ENCODE measurements at places on chromosomes 16 and 17. TPM values are rescaled to one million over a fixed set of nuclear protein-coding genes. Genes with fewer than 3 reads are reported as not detected.

- H3K27ac ChIP-seq: no peak overlapping the region
- H3K4me1 ChIP-seq: no peaks in the 10 kb centered on the region
- DNase-seq: no peak
- no peak overlapping the region for H3K4me3 ChIP-seq
These were observed 421.1 kb upstream of the C16orf82 start for GRCh38 chr16:26645614-26646013.

- H3K4me1 ChIP-seq: no peaks in the 10 kb centered on the region
- H3K36me3 ChIP-seq: no peaks in the 10 kb centered on the region
- no peak overlapping the region for H3K27ac ChIP-seq
- no peak overlapping the region for H3K4me3 ChIP-seq
These were observed 9.8 kb downstream of the ADAMTS18 start for GRCh38 chr16:77424871-77425604.

GRCh38 chr17:68937890-68938514, 17.2 kb downstream of the ABCA8 start:
- DNase-seq: no peak
- H3K4me3 ChIP-seq: no peak overlapping the region
- H3K27me3 ChIP-seq: no peaks in the 10 kb centered on the region
- H3K4me1 ChIP-seq: no peaks in the 10 kb centered on the region
- no peaks in the 10 kb centered on the region for H3K36me3 ChIP-seq

- DNase-seq: no peak
- no peak overlapping the region for H3K4me3 ChIP-seq
- peaks cover 24% of the 10 kb centered on the region for H3K36me3 ChIP-seq
- no peak overlapping the region for H3K27ac ChIP-seq
- no peaks in the 10 kb centered on the region for H3K27me3 ChIP-seq
- peaks cover 25% of the 10 kb centered on the region for H3K4me1 ChIP-seq
These were observed 2.0 kb downstream of the KCTD2 start for GRCh38 chr17:75049057-75049456.

DNA sequence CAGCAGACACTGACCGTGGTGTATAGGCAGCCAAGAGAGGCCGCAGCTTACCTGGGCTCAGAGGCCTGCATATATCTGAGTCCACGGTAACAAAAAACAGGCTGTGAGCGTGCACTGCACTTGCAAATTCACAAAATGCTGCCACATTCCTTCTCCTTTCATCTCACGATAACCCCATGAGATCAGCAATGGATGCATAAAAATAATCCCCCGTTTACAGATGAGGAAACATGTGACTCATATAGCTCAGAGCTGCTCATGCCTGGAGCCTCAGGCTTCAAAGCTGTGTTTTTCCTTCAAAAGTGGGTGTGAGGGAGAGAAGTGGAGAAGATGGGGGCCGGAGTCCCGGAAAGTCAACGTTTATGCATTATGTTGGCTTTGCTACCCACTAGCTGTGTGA, 118.3 kb upstream of the FOXF1 start:
- no peaks in the 10 kb centered on the region for H3K36me3 ChIP-seq
- no peak for DNase-seq
- peaks cover 20% of the 10 kb centered on the region for H3K4me1 ChIP-seq
- H3K27me3 ChIP-seq: peaks cover 6% of the 10 kb centered on the region

DNA sequence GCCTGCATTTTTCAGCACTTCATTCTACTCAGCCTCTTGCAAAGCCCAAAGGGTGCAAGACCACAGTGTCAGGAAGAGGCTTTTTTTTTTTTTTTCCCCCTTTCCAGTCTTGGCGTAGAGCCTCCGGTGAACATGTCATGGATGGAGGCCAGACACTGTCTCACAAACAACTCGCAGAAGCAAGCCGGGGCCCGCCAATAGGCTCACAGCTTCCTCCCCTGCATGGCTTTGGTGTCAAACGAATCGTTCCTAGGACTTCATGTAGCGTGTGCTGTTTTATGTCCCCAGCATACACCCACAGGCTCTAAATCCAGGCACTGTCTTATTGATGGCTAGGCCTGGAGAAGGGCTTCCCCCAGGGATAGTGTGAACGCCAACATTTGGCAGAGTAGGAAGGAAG, 457.7 kb upstream of the MAF start:
- H3K27ac ChIP-seq: no peak overlapping the region
- H3K36me3 ChIP-seq: no peaks in the 10 kb centered on the region
- no peak for DNase-seq

- no peak overlapping the region for H3K4me3 ChIP-seq
- no peak overlapping the region for H3K27ac ChIP-seq
- H3K36me3 ChIP-seq: no peaks in the 10 kb centered on the region
- H3K4me1 ChIP-seq: peaks cover 4% of the 10 kb centered on the region
These were observed 2.0 kb upstream of the NDRG4 start for GRCh38 chr16:58497935-58498334.

DNA sequence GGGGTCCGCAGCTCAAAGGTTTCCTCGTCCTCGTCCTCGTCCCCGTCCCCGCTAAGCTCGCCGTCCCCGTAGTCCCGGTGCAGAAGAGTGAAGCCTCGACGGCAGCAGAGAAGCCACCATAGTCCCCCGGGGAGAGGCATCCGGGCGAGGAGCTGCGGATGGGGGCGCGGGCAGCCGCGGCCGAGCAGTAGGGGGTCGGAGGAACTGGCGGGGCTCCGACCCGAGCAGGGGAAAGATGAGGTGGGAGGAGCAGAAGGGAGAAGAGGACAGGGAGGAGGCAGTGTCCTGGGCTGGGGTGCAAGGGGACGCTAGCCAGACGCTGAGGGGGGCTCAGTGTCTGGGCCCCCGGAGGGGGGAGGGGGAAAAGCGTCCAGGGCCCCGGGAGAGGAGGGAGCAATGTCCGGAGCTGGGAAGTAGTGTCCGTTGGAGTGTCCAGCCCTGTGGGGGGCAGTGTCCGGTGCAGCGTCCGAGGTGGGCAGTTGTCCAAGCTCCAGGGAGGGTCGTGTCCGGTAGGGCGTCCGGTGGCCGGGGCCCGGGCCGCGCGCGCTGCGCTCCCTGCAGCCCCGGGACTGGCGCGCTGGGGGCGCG, at the start of gene PLEKHH3:
Gene PLEKHH3 (minus strand): TSS at position 571 of the 588 bp plus-strand sequence. CDS start 431 bp downstream, at position 140.
- H3K4me1 ChIP-seq: peaks cover 54% of the 10 kb centered on the region
- DNase-seq: no peak
- H3K27ac ChIP-seq: peak within 1 kb of the TSS; percentile 89

GRCh38 chr17:44155488-44155887, 13.8 kb downstream of the HROB start:
- no peak overlapping the region for H3K27ac ChIP-seq
- no peak overlapping the region for H3K4me3 ChIP-seq
- no peaks in the 10 kb centered on the region for H3K4me1 ChIP-seq
- no peak for DNase-seq
- H3K36me3 ChIP-seq: no peaks in the 10 kb centered on the region

GRCh38 chr17:40612599-40613244, 34.9 kb downstream of the SMARCE1 start:
- no peaks in the 10 kb centered on the region for H3K36me3 ChIP-seq
- no peak overlapping the region for H3K27ac ChIP-seq
- DNase-seq: no peak
- H3K27me3 ChIP-seq: no peaks in the 10 kb centered on the region
- no peak overlapping the region for H3K4me3 ChIP-seq
- peaks cover 1% of the 10 kb centered on the region for H3K4me1 ChIP-seq

- H3K36me3 ChIP-seq: no peaks in the 10 kb centered on the region
- H3K27ac ChIP-seq: peak overlapping the region; percentile 13
- no peaks in the 10 kb centered on the region for H3K27me3 ChIP-seq
- no peak for DNase-seq
These were observed 38.9 kb downstream of the PLCG2 start for GRCh38 chr16:81817789-81818567.

- H3K4me3 ChIP-seq: no peak overlapping the region
- H3K27me3 ChIP-seq: no peaks in the 10 kb centered on the region
- peak overlapping the region; percentile 61 for H3K27ac ChIP-seq
- no peaks in the 10 kb centered on the region for H3K36me3 ChIP-seq
These were observed 6.0 kb downstream of the HSDL1 start for GRCh38 chr16:84138824-84139627.

DNA sequence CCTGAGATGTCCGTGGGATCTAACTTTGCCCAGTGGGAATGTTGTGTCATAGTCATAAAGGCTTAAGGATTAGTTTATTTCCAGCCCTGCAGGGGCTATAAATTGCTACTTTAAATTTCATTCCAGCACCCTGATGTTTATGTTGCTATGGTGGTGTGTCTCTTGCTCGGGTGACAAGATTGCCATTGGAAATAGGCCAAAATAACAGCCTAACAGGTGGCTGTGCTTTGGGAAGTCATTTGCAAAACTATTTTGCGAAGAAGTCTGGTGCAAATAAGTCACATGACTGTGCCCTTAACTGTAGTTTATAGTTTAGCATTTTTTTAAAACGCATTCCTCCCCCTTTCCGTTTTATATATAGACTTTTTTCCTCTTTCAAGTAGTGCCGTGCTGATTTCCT, 23.1 kb downstream of the PITPNC1 start:
- no peak overlapping the region for H3K27ac ChIP-seq
- no peak for DNase-seq
- no peaks in the 10 kb centered on the region for H3K27me3 ChIP-seq
- no peaks in the 10 kb centered on the region for H3K36me3 ChIP-seq

GRCh38 chr16:10990378-10990777, 46.0 kb downstream of the CLEC16A start:
- H3K4me3 ChIP-seq: no peak overlapping the region
- peaks cover 37% of the 10 kb centered on the region for H3K36me3 ChIP-seq
- no peak for DNase-seq
- H3K27me3 ChIP-seq: no peaks in the 10 kb centered on the region
- no peaks in the 10 kb centered on the region for H3K4me1 ChIP-seq
- no peak overlapping the region for H3K27ac ChIP-seq

The POLR2A gene
- total RNA-seq: 105 TPM

The RABEP1 gene
- 43.9 TPM for total RNA-seq

The SLC5A2 gene
- 3.1 TPM for total RNA-seq

The FOXO3B gene
- total RNA-seq: 3.1 TPM

The CACNG3 gene
- total RNA-seq: not detected

The OR3A3 gene
- not detected for total RNA-seq

The METRNL gene
- 79.9 TPM for total RNA-seq

The PYY gene
- total RNA-seq: not detected

The SLC5A10 gene
- not detected for total RNA-seq

The ABI3 gene
- total RNA-seq: 31.5 TPM

The SDR42E1 gene
- total RNA-seq: 6.5 TPM
